ENCODE measurements at places on chromosomes 13 and 19.

GRCh38 chr13:112748947-112749735, 59.3 kb downstream of the ATP11A start:
- DNase-seq: peak; percentile 57

- DNase-seq: no peak
These were observed 54.1 kb downstream of the GJA3 start for GRCh38 chr13:20106742-20107141.

DNA sequence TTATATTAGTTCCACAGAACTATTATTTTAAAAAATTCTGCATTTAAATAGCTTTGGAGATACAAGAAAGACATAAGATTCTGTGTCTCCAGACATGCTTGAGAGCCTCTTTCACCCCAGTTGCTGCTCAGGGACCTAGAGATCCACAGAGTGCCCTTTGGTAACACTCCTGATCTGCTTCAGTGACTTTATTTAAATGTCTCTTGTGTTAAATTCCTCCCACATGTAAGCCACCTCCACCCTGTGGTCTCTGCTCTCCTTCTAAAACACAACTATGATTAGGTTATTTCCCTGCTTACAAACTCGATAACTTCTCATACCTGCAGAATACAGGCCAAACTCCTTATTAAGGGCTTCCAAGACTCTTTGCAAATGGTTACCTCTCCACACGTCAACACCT, 141.0 kb downstream of the RFC3 start:
- DNase-seq: no peak

GRCh38 chr13:22662771-22663170, 518.0 kb upstream of the SGCG start:
- DNase-seq: no peak

DNA sequence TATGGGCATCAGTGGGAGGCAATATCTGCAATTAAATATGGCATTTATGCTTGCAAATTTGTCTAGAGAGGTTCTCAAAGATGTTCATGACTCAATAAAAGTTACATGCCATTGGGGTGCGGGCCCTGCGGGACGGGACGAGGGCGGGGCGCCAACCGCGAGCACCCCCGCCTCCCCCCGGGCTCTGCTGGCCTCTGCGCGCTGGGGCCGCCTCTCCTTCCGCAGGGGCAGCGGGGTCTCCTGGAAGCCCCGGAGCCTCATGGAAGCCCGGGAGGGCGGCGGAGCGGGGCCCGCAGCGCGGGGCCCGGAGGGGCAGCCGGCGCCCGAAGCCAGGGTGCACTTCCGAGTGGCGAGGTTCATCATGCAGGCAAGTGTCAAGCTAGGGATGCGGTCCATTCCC, 179.2 kb downstream of the TPTE2 start:
- no peak for DNase-seq

GRCh38 chr13:109897988-109898624, 111.7 kb upstream of the IRS2 start:
- DNase-seq: no peak

DNA sequence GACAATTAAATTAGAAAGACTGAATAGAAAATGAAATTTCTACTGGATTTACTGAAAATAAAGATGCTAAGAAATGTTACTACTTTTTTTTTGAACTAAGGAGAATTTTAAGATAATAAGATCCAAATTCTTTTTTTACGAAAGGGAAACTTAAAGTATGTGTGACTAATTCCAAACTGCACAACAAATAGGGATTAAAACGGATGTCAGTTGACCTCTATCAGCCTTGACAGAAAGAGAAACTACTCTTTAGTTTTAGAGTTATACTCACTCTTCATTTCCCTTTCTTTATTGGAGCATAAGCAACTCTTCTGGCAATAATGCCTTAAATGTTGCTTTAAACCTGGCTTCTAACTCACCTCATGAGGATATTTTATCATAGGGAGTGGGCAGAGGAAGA, 273.8 kb downstream of the SLITRK6 start:
- no peak for DNase-seq

DNA sequence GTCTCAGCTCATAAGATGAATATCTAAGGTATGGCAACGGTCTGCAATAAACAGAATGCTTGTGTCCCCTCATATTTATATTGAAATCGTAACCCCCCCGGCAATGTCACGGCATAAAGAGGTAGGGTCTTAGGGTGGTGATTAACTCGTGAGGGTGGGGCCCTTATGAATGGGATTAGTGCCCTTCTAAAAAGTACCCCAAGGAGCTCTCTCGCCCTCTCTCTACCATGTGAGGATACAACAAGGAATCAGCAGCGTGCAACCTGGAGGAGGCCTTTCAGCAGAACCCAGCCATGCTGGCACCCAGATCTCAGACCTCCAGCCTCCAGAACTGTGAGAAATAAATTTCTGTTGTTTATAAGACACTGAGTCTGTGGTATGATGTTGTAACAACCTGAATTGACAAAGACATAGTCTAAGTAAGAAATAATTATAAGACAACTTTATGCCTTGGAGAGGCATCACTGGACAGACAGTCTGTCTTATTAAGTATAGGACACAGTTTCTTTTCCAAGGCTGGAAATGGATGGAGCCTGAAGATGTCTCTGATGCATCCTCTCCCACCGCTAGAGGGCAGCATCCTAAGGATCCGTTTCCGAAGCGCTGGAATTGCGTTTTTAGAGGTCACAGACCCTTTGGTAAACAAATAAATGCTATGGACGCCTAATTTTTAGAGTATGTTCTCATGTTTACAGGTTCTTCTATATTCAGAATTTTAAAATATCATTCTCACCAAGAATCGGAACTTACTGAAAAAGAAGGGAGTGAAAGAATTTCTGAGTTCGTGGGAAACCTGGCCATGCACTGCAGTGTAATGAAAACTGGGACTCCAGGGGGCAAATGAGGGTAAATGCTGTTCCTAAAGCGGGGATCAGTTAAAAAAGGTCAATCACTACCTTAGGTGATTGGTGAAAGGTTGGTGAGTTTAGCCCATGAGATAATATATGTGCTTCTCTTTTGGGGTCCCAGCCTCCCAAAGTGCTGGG, 13.3 kb upstream of the LEUTX start:
- no peak for DNase-seq

All from hippocampal formation (tissue), 2 donors.